Adrenal gland (tissue), 19 donors: ENCODE measurements at places on chromosomes 7 and 10.

DNA sequence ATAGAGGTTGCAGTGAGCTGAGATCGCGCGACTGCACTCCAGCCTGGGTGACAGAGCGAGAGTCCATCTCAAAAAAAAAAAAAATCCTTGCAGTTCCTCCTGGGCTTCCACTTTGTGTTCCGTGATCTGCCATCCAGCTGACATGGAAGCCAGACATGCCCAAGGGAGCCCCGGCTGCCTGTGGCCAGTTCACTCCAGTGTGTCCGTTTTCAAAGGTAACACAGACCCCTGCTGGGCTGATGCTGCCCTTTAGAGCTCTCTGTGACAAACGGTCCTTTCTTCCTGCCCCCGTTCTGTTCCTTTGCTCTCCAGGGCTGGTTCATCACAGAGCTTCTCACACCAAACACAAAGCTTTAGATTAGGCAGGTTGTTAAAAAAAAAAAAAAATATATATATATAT, 130.8 kb downstream of the CUL2 start:
- DNase-seq: no peak

- no peak for DNase-seq
Observed at GRCh38 chr10:123101872-123102271, 33.9 kb upstream of the HMX3 start.

DNA sequence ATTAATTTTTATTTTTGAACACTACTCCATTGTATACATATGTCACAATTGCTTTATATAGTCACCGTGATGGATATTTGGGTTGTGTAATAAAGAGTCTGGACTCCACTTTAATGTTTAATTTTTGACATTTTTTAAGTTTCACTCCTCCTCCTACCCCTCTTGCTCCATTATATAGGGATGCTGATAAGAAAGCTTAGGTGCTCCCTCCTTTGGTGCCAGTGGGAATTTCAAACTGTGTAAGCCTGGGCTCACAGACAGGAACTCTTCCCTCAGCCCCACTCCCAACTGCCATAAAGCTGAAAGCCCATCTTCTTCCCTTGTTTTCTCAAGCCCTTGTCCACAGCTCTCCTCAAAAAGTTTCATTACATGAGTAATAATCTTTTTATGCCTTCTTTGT, 47.6 kb downstream of the TWIST1 start:
- no peak for DNase-seq

GRCh38 chr10:92702301-92702916, 12.7 kb downstream of the HHEX start:
- DNase-seq: peak; percentile 23

DNA sequence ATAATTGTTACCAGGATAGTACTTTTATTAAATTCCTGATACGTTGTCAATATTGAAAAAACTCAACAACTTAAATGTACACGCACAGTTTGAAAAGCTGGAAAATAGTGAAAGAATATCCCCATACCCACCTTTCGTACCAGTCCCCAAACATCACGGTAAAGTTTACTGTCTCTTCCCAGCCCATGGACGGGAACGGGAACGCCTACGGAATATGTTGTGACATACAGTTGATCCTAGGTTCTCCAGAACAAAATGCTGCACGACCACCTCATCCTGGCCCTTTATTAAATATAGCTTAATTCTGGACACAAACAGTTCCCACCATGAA, 527 bp upstream of the BCAP29 start:
- no peak for DNase-seq

DNA sequence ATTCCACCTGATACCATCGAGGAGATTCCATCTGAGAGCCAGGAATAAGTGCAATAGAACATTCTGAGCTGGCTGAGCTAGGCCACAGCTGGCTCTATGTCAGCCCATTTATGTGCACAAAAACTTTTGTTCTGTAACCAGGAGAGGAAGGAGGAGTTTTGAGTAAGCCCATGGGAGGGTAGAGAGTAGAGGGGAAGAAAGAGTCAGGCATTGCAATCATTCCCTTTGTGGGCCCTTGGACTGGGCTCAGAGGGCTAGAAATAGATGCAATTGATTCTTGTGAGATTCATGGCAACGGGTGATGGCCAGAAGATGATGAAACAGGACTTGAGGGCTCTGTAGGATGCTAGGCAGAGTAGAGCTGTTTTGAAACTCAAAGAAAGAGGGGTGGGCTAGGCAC, 104.6 kb upstream of the KIF5B start:
- DNase-seq: no peak

DNA sequence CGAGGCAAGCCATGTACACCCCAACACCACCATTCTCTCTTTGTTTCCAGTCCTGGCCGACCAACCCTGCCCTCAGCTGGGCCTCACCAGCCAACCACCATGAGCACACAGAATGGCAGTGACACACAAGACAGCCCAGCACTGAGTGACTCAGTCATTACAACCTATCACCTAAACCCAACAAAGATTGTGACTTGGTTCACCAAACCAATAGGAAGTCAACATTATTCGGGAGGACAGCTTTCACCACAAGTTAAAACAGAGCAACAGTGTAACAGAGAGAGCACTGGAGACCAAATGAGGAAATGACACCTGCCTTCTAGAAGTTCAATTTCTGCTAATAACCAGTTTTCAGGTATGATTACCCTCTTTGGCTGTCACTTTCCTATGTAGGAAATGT, 72.1 kb downstream of the DNMBP start:
- no peak for DNase-seq

GRCh38 chr7:112575864-112576263, 95.1 kb downstream of the LSMEM1 start:
- no peak for DNase-seq
